Activated T-cell treated with anti-CD3 and anti-CD28 coated beads, Interleukin-2, amount 50 U/mL, for 72 hours (primary cell): ENCODE measurements at places on chromosomes 3 and 15. TPM values are rescaled to one million over a fixed set of nuclear protein-coding genes. Genes with fewer than 3 reads are reported as not detected.

Gene PML
- total RNA-seq = 71.6 TPM

Gene OR5H6
- total RNA-seq = not detected

Gene ZBTB20
- total RNA-seq = 19.8 TPM

Gene BTLA
- total RNA-seq = 17.5 TPM

Gene SST
- not detected for total RNA-seq

Gene REC114
- not detected for total RNA-seq

Gene GATA2
- 4.1 TPM for total RNA-seq

Gene PARP3
- total RNA-seq = 22.9 TPM

Gene PTH1R
- total RNA-seq = not detected

Gene NUP210
- 138 TPM for total RNA-seq

Gene DOCK3
- total RNA-seq = 7.2 TPM

Gene LYZL4
- not detected for total RNA-seq

Gene PRR20G
- total RNA-seq = not detected

Gene CHRNA5
- 2.6 TPM for total RNA-seq

Gene VWA5B2
- total RNA-seq = not detected

Gene KNL1
- 34.1 TPM for total RNA-seq

Gene CCR1
- total RNA-seq = 0.51 TPM

Gene CLDN18
- total RNA-seq = not detected

Gene ANKRD63
- not detected for total RNA-seq

Gene ALDH1L1
- total RNA-seq = 0.48 TPM

Gene MFAP1
- 34.5 TPM for total RNA-seq

Gene ASB14
- total RNA-seq = not detected

Gene TBC1D21
- total RNA-seq = not detected

Gene HTR3E
- total RNA-seq = not detected

Gene PDCD6IP
- 166 TPM for total RNA-seq

Gene HDC
- 1.7 TPM for total RNA-seq

Gene FMN1
- total RNA-seq = 0.74 TPM

Gene NLGN1
- total RNA-seq = not detected

Gene CD276
- 0.67 TPM for total RNA-seq

Gene BLM
- total RNA-seq = 101 TPM

Gene SRGAP3
- total RNA-seq = 3.0 TPM

Gene MED12L
- 5.8 TPM for total RNA-seq

Gene SUSD5
- not detected for total RNA-seq

Gene SLC12A8
- total RNA-seq = 2.2 TPM

Gene TNNC1
- total RNA-seq = 14.4 TPM

Gene GPR176
- 0.72 TPM for total RNA-seq

Gene GCNT3
- total RNA-seq = not detected

Gene ABHD2
- 44.1 TPM for total RNA-seq

Gene HDDC3
- total RNA-seq = 37.6 TPM

Gene HCLS1
- 236 TPM for total RNA-seq

Gene DAZL
- not detected for total RNA-seq

Gene UBA7
- 98.6 TPM for total RNA-seq

Gene NFKBIZ
- 208 TPM for total RNA-seq

Gene ATG7
- 29.7 TPM for total RNA-seq

Gene SLC25A38
- 37.5 TPM for total RNA-seq

Gene SLC22A14
- total RNA-seq = 0.14 TPM

Gene CPNE4
- total RNA-seq = 0.17 TPM

Gene ENTPD3
- not detected for total RNA-seq

Gene CCDC13
- 0.32 TPM for total RNA-seq

Gene RASL12
- total RNA-seq = not detected

Gene ZNF662
- 5.0 TPM for total RNA-seq

Gene FGF7
- total RNA-seq = not detected

Gene MEGF11
- total RNA-seq = not detected

Gene C2CD4A
- total RNA-seq = 1.8 TPM

Gene KBTBD13
- not detected for total RNA-seq
